Urinary bladder (tissue), 4 donors: ENCODE measurements at places on chromosomes 4 and X. TPM values are rescaled to one million over a fixed set of nuclear protein-coding genes. Genes with fewer than 3 reads are reported as not detected.

MAGEB2 gene
- not detected for total RNA-seq

SCRG1 gene
- 2.4 TPM for total RNA-seq

ABCB7 gene
- 26.4 TPM for total RNA-seq

ARAP2 gene
- total RNA-seq: 34.1 TPM

TMPRSS11B gene
- not detected for total RNA-seq

DNA sequence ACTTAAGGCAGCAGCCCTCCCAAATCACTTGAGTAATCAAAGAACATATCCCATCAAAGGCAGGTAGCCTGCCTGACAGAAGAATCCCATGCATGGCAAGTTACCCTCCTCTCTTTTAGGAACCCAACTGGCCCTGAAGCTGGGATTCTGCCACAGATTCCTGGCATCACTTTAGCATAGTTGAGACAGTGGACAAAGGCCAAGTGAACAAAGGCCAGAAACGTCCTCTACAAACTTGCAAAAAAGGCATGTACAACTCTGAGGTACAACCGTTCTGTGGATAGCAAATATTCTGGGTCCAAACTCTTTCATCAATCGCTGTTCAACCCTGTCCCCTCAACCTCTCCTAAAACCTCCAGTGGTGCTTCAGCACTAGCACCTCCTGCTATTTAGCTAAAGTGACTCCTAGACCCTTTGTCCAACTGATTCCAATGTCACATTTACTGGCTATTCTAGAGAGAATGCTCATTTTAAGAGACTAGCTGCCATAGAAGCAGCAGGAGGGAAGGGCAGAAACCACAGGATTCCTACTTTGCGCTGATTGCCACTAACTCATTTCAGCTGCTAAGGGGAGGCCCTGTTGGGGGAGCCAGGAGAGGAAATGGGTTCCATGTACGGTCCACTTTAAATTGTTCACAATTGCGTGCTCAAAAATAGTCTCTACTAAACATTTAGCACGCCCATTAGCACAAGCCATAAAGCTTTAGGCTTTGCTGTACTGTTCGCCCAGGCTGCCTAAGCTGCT, 105.9 kb downstream of the SHROOM4 start:
- DNase-seq: no peak

GRCh38 chr4:159498446-159499115, 395.7 kb downstream of the RAPGEF2 start:
- no peak for DNase-seq

DNA sequence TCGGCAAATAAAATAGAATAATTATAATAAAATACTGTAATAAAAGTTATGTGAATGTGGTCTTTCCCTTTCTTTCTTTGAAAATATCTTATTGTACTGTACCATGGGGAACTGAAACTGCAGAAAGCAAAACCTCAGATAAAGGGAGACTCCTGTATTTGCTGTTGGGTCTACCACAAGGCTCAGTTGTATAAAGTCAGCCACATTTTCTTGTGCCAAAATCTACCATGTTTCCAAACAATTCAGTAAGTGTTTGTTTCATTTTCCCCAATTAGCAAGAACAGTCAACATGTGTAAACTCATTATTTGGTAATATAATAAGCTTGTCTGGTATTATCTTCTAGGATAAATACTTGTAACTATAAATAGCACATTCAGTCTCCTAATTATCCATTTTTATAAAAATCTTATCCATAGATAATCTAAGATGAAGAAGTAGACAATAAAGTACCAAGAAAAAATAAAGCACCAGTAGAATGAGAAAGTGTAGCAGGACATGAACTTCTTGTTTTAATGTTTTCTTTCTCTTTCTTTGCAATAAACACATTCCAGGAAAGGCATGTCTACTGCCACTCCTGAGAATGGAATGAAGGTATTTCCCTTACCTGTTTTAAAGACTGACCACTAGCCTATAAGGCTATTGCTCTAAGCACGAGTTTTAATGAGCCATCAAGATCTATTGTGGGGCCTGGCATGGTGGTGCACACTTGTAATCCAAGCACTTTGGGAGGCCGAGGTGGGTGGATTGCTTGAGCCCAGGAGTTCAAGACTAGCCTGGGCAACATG, 15.0 kb upstream of the OTUD4 start:
- no peak for DNase-seq

- DNase-seq: no peak
Observed at GRCh38 chr4:67556436-67556835, 2.1 kb upstream of the STAP1 start.

- no peak for DNase-seq
Observed at GRCh38 chrX:101450085-101450484, 35.2 kb upstream of the ARMCX4 start.

DNA sequence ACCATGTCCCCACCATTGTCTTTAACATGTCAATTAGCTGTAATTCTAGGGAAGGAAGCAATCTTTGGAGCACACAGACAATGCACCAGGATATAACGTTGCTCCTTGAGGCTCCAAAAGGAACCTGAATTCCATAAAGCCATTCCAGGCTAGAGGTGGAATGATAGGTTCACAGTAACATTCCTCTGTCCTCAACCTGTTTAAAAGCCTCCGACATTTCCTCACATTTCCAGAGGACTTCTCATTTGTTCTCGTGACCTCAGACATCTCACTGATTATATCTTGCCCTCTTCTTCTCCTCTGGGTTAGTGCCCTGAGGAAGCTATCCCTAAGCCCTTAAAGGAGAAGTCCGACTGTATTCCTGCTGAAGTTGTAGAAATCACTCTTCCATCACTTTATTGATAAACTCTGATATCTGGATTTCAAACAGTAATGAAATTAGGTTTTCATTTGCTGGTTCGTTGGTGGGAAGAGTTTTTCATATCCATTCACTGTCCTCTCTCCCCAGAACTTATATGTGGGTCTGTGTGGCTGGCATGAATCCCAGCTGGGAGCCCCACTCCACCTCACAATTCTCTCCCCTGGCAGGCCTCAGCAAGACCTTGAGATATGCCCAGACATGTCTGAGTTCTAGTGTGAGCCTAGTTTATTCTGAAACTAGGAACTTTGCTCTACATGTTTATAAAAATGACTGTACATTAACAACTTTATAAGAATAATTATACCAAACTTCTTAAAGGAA, 44.2 kb upstream of the PRSS12 start:
- DNase-seq: no peak

- DNase-seq: no peak
Observed at GRCh38 chrX:46916273-46916672, 4.1 kb downstream of the JADE3 start.

GRCh38 chrX:129957241-129958082, 25.0 kb upstream of the BCORL1 start:
- DNase-seq: no peak

DNA sequence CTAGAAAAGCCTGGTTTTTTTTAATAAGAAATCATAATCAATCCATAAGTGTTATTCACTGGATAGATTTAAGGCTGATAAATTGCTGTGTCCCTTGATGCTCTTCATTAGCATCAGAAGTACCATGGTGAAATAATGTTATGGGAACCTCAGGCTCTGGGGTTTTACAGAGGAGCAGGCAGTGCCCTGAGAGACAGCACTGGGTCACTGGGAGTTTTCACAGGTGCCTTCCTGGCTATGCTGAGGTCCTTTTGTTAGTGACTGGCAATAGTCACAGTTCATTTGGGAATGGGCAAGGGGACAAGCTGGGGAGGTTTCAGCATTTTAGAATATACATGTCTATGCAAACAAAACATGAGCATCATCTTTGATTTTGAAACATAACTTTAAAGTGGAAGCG, 38.6 kb downstream of the ANK2 start:
- no peak for DNase-seq

GRCh38 chr4:144557404-144557803, 88.6 kb upstream of the HHIP start:
- DNase-seq: no peak
